Skeletal muscle cell (primary cell): ENCODE measurements at places on chromosomes 4 and X.
A peak's percentile ranks its signal among the peaks of the same experiment; 100 is the strongest.

GRCh38 chrX:72467135-72467534 lies 105.5 kb downstream of the HDAC8 start:
- no peak for DNase-seq

GRCh38 chr4:121062521-121062920 lies 9.8 kb downstream of the NDNF start:
- DNase-seq: no peak

- DNase-seq: no peak
Observed at GRCh38 chrX:1661048-1661921, 46.4 kb downstream of the ASMT start.

GRCh38 chr4:8778291-8778690 lies 93.3 kb downstream of the HMX1 start:
- no peak for DNase-seq

DNA sequence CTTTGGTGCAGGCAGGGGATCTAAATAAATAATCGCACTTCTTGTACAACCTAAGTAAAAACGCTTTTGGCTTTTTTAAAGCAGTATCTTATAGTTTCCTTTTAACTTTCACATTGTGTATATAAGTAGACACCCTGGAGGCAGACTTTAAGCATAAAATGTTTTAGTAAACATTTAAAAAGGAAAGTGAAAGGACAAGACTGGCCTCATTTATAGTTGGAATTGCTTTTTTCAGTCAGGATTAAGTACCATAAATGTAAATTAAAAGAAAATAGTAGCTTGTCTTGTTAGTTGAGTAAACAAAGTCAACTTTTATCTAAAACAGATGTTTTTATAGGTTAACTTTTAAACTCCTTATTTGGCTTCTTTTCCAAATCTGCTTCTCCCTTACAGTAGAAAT lies 39.7 kb downstream of the PTPN13 start:
- no peak for DNase-seq

DNA sequence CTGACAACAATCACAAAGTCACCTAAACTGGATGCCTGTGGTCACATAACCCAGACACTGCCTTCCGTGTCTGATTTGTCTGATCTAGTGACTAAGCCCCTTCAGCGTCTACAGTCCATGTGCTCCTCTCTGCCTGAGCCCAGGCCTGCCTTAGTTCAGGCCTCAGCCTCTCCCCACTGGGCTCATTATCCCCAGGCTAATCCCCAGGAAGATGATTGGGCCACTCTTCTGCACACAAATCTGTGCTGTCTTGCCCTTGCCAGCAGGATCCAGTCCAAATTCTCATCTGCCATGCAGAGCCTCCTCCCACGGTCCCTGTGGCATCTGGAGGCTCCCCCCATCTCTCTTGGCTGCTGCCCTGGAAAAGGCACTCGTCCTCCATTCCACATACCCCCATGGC lies 96.5 kb downstream of the SLC2A9 start:
- DNase-seq: no peak

- DNase-seq: no peak
Observed at GRCh38 chr4:89823416-89823815, 13.5 kb downstream of the SNCA start.

GRCh38 chr4:128600996-128601871 lies 208.3 kb upstream of the JADE1 start:
- peak; percentile 100 for DNase-seq

GRCh38 chr4:145879598-145879997 lies 59.0 kb downstream of the ZNF827 start:
- peak; percentile 14 for DNase-seq

- no peak for DNase-seq
Observed at GRCh38 chrX:122880952-122881351, 303.1 kb upstream of the GRIA3 start.

GRCh38 chrX:386239-386767 lies 404 bp downstream of the PPP2R3B start:
- no peak for DNase-seq

DNA sequence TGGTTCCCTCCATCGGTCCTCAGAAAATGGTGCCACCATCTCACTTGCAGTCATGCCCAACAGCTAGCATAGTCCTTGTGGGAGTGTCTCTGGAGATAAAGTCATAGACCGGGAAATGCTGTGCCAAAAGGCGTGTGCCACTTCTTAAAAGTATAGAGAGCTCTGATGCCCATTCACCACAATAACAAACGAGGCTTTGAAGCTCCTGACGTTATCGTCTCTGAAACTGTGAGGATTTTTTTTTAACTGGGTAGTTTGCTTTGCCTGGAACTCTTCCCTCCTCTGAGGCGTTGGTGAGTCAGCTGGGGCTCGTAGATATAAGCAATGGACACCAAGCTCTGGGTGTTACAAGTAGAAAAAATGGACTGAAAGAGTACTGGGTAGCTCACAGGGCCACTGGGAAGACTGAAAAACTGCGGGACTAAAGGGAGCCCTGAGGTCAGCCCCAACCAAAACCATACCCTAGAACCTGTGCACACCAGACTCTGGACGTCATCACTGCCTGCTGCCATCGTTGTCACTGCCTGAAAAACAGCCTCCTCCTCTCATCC lies 89.4 kb upstream of the TRIM2 start:
- peak; percentile 48 for DNase-seq

DNA sequence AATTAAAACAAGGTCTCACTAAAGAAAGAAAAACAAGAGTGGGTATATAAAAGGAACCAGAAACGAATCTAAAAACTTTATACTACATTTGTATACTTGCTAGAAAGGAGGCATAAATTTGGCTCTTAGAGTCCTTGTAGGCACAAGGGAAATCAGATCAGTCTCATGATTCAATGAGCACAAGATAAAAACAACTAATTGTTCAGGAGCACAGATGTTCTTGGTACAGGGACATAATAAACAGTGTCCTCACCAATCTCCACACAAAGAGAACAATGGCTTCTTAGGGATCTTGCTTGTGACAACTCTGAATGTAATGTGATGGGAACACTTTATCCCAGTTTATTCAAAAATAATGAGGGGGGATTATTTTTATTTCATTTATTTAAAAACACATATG lies 28.3 kb downstream of the TMEM144 start:
- no peak for DNase-seq

DNA sequence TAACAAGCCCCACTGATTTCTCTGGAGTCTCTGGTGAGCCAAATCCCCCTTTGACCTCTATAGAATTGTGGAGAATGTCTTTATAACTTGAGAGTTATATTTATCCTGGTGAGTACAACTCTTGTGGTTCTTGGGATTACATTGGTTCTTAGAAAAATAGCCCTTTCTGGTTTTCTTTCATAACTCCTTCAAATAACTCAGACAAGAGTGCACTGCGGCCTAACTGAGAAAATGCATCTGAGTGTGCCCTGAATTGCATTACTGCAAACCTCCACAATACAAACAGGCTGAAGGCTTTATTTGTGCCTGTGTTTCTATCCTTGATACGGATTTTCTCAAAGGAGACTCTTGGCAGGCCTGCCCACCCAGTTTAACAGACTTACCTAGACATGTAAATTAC lies 2.7 kb downstream of the BEX3 start:
- DNase-seq: no peak

GRCh38 chrX:152450076-152450475 lies 1.0 kb downstream of the GABRA3 start:
- no peak for DNase-seq

DNA sequence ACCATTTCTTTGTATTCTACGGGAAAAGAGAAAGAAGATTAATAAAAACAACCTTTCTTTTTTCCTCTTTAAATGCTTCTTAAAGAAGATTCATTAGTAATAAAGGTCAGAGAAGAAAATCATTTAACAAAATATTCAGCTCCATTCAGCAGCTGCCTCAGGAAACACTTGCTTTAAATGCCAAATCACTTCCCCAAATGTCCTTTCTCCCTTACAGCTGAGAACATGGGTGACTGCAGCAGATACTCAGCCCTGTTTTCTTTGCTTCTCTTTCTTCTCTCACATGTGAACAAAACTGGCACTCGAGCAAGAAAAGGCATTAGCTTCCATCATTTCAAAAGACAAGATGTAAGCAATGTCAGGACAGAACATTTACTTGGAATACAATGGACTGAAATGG lies 120.2 kb downstream of the INPP4B start:
- no peak for DNase-seq

GRCh38 chrX:37824491-37825214 lies 22.7 kb downstream of the DYNLT3 start:
- DNase-seq: no peak

GRCh38 chr4:79266136-79266535 lies 59.7 kb downstream of the NAA11 start:
- DNase-seq: no peak

- DNase-seq: no peak
Observed at GRCh38 chr4:182939680-182940079, 22.5 kb upstream of the DCTD start.

GRCh38 chr4:73743281-73743680 lies 2.9 kb downstream of the CXCL8 start:
- DNase-seq: no peak

DNA sequence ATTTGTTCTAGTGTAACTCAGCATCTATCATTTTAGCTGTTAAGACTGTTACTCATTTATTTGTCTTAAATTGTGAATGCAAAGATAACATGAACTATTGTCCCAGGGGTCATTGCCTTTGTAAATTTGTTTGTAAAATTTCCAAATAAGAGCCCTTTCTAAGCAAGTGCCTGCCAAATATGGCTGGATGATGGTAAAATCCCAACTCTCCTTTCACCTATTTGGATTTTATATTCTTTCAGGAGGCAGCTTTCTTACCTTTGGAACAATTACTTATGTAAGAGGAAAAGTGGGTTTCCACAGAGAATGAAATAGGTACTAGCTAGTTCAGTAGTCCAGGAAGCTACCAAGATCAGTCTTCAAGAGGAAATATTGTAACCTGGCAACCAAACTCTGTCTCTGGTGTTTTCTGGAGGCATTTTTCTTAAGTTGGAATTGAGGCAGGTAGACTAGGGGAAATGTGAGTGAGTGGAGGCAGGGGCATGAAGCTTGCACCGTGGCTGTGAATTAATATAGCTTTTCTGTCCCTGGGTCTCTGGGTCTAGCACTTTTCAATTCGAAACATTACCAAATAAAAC lies 363.0 kb upstream of the ZCCHC13 start:
- no peak for DNase-seq

- no peak for DNase-seq
Observed at GRCh38 chr4:116500225-116500624, 585.2 kb downstream of the TRAM1L1 start.

DNA sequence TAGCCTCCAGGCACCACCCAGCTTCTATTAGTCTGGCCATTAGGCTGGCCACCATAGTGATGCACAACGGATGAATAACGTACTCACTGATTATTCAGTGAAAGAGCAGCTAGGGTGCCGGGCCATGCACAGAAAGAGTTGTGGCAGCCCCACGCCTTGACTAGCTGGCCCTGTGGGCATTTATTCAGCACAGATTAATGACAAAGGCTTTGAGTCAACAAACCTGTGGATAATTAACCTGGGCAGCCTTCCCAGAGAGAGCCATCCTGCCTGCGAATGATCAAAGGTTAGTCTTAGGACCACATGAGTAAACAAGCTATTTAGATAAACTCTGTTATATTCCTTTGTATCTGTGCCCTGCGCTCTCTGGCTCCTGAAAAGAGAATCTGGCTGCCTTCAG lies 37.2 kb downstream of the MAP9 start:
- no peak for DNase-seq

DNA sequence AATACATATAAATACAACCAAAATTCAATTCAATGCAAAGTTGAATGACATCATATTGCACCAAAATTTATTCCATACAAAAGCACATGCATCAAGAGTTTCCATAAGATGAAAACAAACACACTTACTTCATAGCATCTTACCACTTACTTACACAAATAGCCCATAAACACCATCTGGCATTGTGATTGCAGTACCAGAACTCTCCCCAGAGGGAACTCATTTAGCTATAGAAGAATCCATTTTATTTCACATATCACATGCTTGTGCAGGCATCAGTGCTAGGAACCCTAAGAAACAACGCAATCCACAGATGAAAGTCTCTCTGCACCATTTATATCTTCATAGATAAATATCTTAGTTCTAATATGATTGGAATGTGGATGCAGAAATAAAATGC lies 77.9 kb downstream of the SLC7A11 start:
- no peak for DNase-seq

GRCh38 chr4:160864253-160864652 lies 1299.5 kb downstream of the FSTL5 start:
- DNase-seq: no peak

- DNase-seq: no peak
Observed at GRCh38 chrX:123155327-123155726, 28.8 kb upstream of the GRIA3 start.

GRCh38 chr4:159674241-159674640 lies 571.4 kb downstream of the RAPGEF2 start:
- no peak for DNase-seq

DNA sequence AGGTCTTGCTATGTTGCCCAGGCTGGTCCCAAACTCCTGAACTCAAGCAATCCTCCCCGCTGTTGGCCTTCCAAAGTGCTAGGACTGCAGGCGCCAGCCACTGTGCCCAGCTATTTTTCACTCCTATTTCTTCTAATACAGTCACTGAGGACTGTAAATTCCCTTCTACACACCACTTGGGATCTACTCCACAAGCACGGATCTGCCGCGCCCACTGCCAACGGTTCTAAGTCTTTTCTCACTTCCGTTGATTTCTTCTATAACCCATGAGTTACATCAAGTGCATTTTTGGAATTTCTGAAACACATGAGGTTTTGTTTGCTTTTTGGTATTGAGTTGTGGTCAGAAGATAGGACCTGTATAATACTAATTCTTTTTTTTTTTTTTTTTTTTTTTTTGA lies 48.6 kb downstream of the FAM53A start:
- DNase-seq: no peak

DNA sequence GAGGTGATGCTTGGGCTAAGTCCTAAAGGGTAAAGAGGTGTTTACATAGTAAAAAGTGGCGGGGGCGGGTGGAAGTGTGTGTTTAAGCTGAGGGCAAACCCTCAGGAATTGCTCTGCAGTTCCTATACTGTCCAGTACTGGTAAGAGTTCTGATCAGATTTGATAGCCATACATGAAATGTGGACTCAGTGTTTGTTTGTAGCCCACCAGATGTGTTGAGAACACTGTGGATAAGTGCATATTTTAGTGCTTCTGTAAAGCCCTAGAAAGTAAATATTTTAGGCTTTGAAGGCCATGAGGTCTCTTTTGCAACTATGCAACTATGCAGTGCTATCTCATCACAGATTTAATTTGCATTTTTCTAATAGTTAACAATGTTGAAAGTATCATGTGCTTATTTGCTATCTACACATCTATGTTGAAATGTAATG lies 80.7 kb upstream of the EOLA2 start:
- DNase-seq: no peak

- DNase-seq: no peak
Observed at GRCh38 chrX:15761564-15762191, 23.6 kb downstream of the CA5B start.
